ENCODE measurements at places on chromosomes 12 and 14. TPM values are rescaled to one million over a fixed set of nuclear protein-coding genes. Genes with fewer than 3 reads are reported as not detected.

Gene SUSD6
- total RNA-seq = 35.1 TPM

Gene NXPH4
- not detected for total RNA-seq

Gene ACVRL1
- total RNA-seq = 52.1 TPM

Gene TEP1
- total RNA-seq = 13.5 TPM

Gene CAPZA3
- total RNA-seq = not detected

Gene RPGRIP1
- total RNA-seq = not detected

Gene ARHGDIB
- total RNA-seq = 78.3 TPM

Gene SERPINA10
- total RNA-seq = not detected

Gene CCDC198
- 0.37 TPM for total RNA-seq

Gene ACSM4
- total RNA-seq = not detected

Gene SP1
- total RNA-seq = 127 TPM

Gene FKBP3
- 20.2 TPM for total RNA-seq

Gene CLEC14A
- 75.8 TPM for total RNA-seq

Gene KRT85
- not detected for total RNA-seq

Gene OR4K17
- total RNA-seq = not detected

Gene CD163L1
- total RNA-seq = 3.8 TPM

Gene TAPBPL
- total RNA-seq = 22.2 TPM

Gene MRPS35
- 66.9 TPM for total RNA-seq

Gene ITGA7
- total RNA-seq = 167 TPM

Gene DBX2
- 0.35 TPM for total RNA-seq

Gene MANSC1
- total RNA-seq = 5.6 TPM

Gene KRT81
- not detected for total RNA-seq

Gene KLRF1
- total RNA-seq = not detected

Gene CACNA2D4
- total RNA-seq = 4.0 TPM

Gene DYRK2
- total RNA-seq = 59.7 TPM

Gene NRXN3
- total RNA-seq = 4.4 TPM

Gene TBX3
- 37.9 TPM for total RNA-seq

Gene CEBPE
- not detected for total RNA-seq

Gene GSC
- total RNA-seq = not detected

Gene SLC17A8
- 1.1 TPM for total RNA-seq

Gene DNAI7
- 5.2 TPM for total RNA-seq

Gene RPAP3
- 18.7 TPM for total RNA-seq

Gene KIF5A
- total RNA-seq = 1.2 TPM

Gene AVPR1A
- total RNA-seq = 23.3 TPM

Gene ASB2
- total RNA-seq = 30.2 TPM

Gene GNG2
- 0.77 TPM for total RNA-seq

Gene KRT6B
- total RNA-seq = not detected

Gene SMIM41
- total RNA-seq = not detected

Gene SVOP
- total RNA-seq = not detected

Gene MUCL1
- total RNA-seq = not detected

Gene PDE3A
- total RNA-seq = 22.5 TPM

Measured in uterus (tissue), 4 donors.